ENCODE measurements at places on chromosomes 6 and 20. TPM values are rescaled to one million over a fixed set of nuclear protein-coding genes. Genes with fewer than 3 reads are reported as not detected.

GRCh38 chr20:8291873-8292272 lies 159.8 kb downstream of the PLCB1 start:
- DNase-seq = no peak

Gene EFCAB8
- not detected for total RNA-seq

- DNase-seq = no peak
These were observed 24.9 kb upstream of the VEGFA start for GRCh38 chr6:43744931-43745727.

DNA sequence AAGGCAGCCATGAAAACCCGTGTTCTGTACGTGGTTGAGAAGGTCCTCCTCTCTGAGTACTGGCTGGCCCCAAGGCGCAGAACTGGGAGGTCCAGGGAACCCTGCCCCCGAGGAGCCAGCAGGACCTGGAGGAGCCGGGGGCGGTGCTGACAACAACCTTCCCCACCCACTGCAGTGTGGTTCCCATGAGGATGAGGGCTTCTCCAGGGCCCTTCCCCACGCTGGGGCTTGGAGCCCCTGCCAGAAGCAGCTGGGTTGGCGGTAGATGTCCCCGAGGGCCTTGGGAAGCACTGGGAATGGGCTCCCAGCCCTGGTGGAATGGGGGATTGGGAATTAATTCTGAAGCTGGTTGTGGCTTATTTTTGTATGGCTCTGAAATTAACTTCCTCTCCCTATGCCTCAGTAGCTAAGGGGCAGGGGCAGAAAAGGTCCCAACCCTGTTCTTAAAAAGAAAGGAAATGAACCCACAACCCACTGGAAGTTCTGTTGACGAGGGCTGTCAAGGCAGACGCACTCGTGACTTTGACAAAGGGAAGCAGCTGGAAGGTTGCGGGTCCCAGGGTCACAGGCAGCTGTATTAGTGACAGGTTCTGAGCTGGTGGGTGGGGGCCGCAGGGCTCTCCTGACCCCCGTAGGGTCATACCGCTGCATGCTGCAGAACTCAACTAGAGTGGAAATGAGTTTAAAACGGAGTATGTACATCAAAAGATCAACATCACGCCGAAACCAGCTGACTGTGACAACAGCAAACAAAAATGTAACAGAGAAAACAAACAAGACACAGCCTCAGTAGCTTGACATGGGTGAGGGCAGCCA lies 13.9 kb upstream of the HELZ2 start:
- DNase-seq = no peak

DNA sequence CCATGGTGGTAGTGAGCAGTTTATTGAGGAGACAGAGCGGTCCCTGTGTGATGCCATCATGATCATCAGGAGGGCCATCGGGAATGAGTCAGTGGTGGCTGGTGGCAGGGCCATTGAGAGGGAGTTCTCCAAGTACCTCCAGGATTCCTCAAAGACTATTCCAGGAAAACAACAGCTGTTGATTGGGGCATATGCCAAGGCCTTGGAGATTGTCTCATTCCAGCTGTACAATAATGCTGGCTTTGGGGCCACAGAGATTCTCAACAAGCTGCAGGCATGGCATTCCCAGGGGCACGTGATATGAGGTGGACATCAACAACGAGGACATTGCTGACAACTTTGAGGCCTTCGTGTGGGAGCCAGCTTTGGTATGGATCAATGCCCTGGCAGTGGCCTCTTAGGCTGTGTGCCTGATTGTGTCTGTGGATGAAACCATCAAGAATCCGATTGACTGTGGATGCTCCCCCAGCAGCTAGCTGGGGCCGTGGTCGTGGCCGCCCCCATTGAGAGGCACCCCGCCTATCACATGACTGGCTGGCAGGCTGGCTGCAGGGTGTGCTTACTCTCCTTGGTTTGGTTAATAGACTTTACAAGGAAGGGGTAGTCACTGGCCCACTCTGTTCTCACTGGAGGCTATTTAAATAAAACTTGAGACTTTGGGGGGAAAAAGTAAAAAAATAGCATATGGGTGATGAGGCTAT lies 16.7 kb downstream of the RAET1E start:
- DNase-seq = no peak

- no peak for DNase-seq
These were observed 32.7 kb upstream of the NKX2-4 start for GRCh38 chr20:21430020-21430419.

Gene TINAG
- total RNA-seq = not detected

DNA sequence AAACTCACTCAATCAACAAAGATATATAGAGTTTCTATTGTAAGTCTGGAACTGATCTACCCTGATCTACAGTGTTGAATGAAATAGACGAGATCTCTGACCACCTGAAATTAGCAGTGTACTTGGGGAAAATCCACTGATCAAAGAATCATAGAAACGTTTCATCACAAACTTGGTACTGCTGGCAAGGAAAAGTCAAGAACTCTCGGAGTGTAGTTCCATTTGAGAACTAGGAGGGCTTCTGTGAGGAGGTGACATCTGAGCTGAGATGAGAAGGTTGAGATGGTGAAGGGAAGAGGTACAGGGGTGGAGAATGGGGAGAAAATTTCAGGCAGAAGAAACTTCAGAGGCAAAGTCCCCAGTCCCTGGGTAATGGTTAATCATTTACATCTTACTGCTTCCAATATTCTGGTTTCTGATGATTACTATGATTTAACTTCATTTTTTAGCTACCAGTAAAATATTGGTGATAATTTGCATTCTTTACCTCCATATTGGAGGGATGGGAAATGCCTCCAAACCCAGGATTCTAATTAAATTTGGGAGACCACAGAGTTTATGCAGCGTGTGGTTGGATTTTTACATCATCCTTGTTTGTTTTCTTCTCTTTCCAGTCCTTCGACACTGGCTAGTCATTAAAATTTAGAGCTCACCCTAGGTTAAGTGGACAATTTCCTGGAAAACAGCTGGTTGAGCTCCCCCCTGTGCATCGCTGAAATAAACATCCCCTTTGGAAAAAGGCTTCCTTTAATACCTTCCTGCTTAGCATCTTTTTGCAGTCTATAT lies 191.9 kb downstream of the BCAS1 start:
- DNase-seq = no peak

Gene MOXD1
- 17.2 TPM for total RNA-seq

DNA sequence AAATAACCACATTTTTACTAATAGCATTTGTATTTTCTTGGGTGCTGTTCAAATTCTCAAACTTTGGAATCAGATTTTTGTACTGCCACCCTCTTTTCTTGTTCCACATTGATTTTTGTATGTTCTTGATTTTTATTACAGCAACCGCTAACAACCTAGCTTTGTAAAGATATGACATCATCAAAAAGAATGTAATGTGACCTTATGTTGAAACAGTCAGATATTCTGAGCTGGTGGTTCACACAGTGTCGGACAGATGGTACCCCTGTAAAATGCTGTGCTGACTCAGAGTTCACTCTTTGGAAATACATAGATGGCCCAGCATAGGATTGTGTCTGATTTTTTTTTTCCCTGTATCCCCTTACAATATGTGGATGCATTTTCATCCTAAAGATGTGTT lies 118.9 kb downstream of the QKI start:
- peak; percentile 16 for DNase-seq

GRCh38 chr6:104704191-104704590 lies 155.5 kb downstream of the HACE1 start:
- DNase-seq = no peak

- DNase-seq = peak; percentile 32
These were observed 168.3 kb upstream of the SPACA1 start for GRCh38 chr6:87879132-87879861.

DNA sequence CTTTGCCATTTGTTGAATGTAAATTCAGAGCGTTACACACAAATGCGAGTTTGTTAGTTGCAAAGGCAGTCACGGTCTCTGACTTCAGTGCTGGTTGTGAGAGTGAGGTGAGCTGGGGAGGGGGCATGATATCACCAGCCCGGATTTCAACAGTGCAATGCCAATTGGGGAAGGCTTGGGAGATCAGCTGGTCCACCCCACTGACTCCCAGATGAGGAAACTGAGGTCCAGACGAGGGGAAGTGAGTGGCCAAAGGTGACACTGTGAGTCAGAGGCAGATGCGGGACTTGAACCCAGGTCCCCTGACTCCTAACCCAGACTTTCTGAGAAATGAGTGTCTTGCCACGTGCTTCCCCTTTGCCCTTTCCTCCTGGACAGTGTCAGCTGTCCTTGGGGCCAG lies 62.1 kb downstream of the CEBPB start:
- no peak for DNase-seq

Gene PAK5
- total RNA-seq = not detected

Gene RNF39
- not detected for total RNA-seq

DNA sequence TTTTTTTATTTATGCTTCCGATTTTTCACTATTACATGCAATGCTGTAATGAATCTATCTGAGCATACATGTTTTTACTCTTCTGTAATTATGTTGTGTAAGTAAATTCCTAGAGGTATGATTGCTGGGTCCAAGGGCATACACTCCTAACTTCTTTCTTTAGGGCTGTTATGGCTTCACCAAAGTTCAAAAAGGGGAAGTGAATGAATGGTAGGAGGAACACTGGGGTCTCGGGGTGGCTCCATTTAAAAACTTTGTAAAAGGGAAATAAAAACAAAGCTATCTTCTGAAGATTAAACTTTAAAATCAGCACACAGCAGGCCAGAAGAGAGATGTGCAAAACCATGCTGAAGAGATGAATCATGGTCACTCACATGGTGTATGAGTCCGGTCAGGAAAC lies 289.1 kb upstream of the SUPT3H start:
- no peak for DNase-seq

Gene AVP
- not detected for total RNA-seq

Gene RPS18
- total RNA-seq = 4,422 TPM

- DNase-seq = peak; percentile 78
These were observed 14.3 kb downstream of the B4GALT5 start for GRCh38 chr20:49699200-49699992.

Gene TAAR6
- not detected for total RNA-seq

Gene PGC
- total RNA-seq = not detected

- DNase-seq = no peak
These were observed 211.7 kb downstream of the LMBRD1 start for GRCh38 chr6:69584913-69585729.

GRCh38 chr6:38634518-38634917 lies 5.2 kb downstream of the BTBD9 start:
- DNase-seq = no peak

GRCh38 chr6:53112871-53113270 lies 35.8 kb downstream of the GCM1 start:
- DNase-seq = no peak

DNA sequence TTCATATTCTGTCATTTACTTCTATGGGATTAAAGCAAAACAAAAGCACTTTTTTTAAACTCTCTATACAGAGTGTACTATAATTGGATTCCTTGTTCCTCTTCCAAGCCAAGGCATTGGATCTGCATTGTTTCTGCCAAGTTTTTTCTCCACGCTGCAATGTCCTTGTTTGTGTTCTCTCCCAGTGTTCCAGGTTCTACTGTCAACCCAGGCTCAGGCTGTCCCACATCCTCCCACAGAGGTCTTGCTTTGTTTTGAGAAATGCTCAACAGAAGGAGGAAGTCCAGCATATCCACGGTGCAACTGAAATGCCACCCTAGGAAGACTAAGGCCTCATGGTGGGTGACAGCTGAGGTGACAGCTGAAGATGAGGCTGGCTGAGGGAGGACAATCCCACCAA lies 287.1 kb upstream of the PRDM1 start:
- DNase-seq = no peak

DNA sequence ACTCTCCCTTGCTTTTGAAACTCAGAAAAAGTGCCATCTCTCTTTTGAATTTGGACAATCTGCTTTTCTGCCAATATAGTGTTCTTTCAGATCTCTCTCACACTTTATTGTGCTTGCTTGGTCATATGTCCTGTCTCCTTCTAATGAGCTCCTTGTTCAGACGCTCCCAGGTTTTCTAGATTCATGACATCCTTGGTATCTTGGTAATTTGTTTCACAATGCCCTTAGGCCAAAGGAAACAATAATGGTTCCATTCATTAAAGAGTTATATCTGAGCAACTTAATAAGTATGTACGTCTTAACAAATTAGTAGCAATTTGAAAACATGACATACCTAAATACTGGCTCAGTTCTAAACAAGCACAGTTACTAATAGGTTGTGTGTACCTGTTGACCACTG lies 293.4 kb upstream of the SPTLC3 start:
- DNase-seq = peak; percentile 97

DNA sequence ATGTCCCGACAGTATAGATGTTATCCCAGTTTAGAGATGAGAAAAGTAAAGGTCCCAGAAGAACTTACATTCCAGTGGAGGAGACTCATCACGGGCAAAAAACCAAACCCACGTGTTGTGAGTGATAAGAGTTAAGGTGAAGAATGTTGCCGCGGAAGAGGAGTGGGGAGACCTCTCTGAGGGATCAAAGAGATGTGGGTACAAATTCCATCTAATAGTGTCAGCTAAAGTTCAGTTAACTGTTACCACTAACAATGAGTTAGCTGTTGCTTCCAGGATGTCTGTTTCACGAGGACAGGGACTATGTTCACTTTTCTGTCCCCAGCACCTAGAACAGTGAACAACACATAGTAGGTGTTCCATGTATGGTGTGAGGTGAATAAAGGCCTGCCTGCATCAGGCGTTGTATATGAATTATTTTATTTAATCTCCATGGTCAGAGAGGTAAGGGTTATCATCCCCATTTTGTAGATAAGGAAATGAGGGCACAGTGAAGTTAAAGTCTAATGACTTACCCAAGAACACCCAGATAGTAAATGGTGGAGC lies 39.8 kb upstream of the RSPO4 start:
- no peak for DNase-seq

GRCh38 chr6:116492331-116493067 lies 18.9 kb upstream of the CALHM5 start:
- no peak for DNase-seq

- DNase-seq = no peak
These were observed 26.4 kb downstream of the ZMYND8 start for GRCh38 chr20:47330071-47330470.

Gene PRDM13
- 2.6 TPM for total RNA-seq

DNA sequence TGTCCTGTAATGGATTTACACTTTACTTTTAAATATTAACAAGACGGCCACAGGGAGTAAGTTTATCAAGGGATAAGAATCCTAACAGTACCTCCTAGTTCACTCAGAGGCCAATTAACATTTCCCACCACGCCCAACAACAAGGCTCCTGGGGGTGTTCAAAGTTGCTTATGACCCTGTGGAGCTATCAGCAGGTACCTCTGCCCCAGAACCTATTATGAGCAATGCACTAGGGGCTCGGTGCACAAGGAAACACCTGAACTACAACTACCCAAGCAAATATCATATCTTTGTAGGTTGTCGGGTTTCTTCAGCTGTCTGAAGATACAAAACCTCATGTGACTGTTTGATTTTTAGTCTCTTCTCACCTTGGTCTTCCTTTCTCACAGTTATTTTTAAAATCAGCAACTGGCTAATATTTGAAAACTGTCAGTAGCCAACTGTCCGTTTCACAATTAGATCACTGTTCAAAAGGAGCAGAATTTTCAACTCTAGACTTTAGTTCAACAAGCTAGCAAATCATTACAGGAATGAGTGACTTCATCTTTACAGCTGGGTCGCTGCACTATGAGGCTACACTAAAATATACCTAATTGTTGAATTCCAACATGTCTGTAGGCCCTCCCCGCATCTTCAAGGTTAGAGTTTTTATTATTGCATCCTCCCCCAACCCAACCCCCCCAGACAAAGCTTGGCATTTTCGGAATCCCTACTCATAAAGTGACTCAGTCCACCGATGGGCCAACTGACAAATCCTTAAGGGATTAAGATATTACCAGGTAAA lies 38.1 kb downstream of the B4GALT5 start:
- no peak for DNase-seq
